ELR (cell line): ENCODE measurements at places on chromosomes 1 and 21.

DNA sequence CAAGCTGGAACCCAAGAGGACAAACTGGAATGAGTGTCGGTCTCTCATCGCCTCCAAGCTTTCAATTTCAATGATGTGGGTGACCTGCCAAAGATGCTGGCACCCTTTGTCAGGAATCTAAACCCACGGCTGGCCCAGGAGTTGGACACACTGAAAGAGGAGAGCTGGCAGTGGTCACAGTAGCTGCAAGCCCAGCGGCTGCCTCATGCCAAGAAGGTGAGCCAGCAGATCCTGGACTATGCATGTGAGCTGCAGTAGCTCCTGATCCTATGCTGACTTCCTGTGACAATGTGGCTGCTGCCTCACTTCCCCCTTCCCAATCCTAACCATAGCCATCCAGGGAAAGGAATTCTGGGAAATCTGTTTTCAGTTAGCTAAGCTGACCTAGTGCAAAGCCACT is 117.0 kb upstream of the VAV3 start:
- DNase-seq = peak; percentile 10

- peak; percentile 69 for DNase-seq
Observed at GRCh38 chr1:78038491-78038939, 7.3 kb upstream of the GIPC2 start.

DNA sequence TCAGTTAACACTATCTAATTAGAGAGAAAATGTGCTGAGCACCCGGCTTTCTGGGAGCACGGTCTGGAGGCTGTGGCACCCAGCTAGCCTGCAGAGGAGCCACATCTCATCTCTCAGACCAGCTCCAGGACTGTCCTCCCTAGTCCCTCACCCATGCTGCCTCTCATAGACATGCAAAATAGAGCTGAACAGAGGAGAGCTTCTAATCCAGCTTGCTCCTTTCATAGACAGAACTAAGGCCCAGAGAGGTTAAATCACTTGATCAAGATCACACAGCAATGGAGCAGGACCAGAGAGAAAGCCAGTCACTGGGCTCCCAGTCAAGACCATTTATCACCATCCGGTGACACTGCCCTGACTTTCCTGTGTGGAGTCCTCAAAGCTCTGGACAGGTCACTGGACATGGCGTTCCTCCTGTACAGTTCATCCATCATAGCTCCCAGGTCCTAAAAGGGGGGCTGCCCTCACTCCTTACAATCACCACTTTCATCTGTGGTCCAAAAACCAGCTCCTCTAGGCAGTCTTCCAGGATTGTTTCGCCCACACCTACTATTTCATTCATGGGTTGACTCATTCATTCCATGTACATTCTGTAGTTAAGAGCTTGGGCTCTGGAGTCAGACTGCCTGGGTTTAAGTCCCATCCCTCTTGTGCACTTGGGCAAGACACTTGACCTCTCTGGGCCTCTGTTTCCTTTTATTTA is 8.8 kb upstream of the CAMK2N1 start:
- DNase-seq = peak; percentile 92

DNA sequence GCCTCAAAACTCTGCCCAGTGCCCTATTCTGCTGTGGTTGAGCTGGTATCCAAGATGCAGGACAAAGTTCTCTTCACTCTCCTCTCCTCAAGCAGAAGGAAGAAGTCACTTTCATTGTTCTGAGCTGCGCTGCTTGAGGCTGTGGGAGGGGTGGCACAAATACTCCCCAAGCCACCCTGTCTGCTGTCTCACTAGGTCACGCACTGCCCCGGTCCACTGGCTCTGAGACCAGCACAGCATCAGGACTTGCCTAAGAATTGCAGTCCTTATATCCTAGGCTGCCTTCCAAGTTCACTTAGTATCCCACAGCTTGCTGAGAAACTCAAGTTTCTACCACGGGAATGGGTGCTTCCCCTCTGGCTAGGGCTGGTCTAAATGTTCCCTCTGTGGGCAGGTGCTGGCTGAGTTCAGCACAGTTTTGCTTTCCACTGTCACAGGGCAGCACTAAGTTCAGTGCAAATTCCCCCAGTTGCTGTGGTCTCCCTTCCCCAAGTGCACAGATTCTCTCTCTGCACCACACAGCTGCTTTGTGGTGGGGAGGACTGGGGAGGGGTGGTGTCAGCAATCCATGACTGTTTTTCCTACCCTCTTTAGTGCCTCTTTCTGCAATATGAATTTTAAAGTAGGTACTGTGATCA is 32.4 kb downstream of the SLC9C2 start:
- DNase-seq = no peak

DNA sequence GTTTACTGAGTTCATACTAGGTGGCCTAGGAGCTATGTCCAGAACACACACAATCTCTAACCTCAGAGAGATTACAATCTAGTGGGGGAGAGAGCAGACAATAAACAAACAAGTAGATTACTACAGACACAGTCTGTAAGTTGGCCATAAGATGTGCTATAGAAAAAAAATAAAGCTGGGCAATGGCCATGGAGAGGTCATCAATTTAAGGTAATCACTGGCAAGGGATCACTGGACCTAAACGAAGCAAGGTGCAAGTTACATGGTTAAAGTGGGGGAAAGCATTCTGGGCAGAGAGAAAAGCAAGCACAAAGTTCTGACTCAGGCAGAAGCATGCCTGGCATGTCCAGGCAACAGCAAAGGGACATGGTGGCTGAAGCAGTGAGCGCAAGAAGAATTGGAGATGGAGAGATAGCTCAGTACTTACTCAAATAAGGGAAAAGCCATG is 147.0 kb downstream of the RERE start:
- peak; percentile 33 for DNase-seq

- DNase-seq = no peak
Observed at GRCh38 chr1:19695772-19696171, 31.1 kb downstream of the HTR6 start.

DNA sequence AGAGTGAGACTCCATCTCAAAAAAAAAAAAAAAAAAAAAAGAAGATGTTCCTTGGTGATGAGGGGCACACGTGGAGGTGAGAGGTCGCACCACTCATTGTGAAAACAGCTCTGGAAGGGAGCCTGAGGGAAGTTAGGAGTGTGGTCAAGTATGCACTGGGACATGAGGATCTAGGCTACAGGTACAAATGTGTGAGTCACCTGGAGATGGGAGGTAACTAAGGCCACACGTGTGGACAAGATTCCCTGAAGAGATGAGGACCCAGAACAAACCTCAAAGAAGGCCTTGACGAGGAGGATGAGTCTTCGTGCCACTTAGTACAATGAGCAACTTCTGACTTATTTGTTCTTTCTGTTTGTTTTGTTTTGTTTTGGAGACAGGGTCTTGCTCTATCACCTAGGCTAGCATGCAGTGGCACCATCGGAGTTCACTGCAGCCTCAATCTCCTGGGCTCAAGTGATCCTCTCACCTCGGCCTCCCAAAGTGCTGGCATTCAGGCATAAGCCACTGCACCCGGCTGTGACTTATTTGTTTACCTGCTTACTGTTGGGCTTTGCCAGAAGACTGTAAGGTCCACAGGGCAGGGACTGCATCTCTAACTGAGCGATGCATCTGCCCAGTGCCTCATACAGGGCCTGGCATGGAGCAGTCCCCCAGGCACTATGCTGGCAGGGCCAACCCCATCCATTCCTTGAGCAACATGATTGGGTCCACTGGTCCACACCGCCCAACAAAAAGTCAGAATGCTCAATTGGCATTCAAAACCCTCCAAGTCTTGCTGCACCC is 6.4 kb downstream of the ASAP3 start:
- DNase-seq = peak; percentile 31

GRCh38 chr1:174963529-174964125 is 36.1 kb upstream of the CACYBP start:
- DNase-seq = no peak

DNA sequence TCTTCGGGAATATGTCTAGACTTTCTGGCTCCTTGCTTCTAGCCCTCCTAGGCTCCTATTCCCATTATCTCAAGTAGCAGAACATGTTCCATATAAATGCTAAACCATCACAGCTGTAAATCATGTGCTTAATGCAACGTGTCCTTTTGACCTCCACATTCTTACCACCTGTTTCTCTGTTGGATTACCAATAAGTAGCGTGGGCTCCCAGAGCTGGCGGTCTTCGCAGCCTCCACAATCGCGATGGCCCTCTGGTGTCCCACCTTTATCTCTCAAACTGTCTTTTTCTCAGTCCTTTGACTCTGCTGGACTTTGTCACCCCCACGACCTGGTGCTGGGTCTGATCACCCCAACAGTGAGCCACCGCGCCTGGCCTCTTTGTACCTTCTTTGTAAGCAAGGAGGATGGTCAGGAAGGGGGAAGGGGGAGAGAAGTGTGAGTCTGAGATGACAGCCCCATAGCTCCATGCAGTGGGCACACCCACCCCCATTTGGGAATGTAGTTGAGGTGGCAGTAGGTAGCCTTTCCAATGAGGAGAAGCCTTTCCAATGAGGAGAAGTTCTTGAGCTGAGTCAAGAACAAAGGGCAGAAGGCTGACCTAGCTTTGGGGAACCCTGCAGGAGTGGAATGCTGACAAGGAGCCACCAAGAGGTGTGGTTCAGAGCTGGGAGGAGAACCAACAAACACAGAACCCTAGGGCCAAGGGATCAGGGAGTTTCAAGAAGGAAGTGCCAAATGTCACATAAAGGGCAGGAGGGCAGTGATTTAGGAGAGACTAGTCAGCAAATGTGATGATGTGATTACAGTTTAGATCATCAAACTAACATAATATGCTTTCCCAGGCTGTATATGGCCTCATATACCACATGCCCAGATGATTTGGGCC is 14.2 kb downstream of the TRAF5 start:
- no peak for DNase-seq

DNA sequence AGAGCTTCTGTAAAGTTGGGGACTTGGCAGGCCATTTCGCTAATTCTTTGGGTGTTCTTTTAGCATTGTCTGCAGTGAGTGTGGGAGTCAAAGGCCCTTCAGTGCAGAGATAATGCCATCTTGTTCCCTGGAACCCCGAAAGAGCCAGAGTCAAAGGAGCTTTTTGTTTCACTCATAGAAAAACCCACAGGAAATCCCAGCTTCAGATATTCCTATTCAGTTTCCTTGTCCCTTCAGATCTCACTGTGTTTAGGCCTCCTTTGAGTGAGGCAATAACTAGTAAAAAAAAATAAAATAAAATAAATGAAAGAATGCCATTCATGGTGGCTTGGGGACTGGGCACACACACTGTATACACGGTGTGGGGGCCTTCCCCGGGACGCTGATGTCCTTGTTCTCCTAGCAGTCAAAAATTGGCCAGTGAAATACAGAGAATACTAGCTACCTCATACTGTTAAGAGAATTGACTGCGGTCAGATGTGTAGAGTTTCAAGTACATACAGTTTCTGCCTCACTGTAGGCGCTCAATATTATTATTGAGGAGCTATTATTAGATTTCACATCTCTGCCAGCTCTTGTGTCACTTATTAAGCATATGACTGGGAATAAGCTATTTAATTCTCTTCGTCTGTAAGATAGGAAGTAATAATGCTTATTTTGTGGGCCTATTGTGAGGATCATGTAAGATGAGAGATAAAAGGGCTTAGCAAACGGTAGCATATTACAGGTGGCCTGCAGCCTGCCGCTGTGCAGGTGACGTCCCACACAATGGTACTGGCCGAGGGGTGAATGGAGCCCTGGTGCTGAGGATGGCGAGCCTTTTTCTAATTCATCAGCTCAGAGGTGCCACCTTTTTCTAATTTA is 16.7 kb downstream of the DISC1 start:
- no peak for DNase-seq

DNA sequence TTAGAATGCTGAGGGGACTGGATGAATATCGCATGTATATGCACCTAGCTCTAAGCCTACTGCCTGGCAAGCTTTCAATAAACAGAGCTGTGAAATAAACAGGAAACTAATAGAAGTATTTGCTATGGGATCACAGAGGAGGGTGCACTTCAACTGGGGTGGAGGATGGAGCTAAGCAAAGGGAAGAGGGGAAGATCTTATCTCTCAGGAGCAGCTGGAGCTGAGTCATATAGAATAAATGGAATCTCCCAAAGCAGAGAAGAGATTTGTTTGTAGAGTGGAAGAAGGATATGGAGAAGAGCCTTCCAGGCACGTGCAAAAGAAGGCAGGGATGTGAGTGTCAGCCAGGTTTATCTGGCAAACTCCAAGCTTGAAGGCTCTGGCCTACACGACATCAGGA is 17.0 kb upstream of the KCNA10 start:
- no peak for DNase-seq

GRCh38 chr1:204080163-204080903 is 7.4 kb downstream of the SOX13 start:
- peak; percentile 84 for DNase-seq

DNA sequence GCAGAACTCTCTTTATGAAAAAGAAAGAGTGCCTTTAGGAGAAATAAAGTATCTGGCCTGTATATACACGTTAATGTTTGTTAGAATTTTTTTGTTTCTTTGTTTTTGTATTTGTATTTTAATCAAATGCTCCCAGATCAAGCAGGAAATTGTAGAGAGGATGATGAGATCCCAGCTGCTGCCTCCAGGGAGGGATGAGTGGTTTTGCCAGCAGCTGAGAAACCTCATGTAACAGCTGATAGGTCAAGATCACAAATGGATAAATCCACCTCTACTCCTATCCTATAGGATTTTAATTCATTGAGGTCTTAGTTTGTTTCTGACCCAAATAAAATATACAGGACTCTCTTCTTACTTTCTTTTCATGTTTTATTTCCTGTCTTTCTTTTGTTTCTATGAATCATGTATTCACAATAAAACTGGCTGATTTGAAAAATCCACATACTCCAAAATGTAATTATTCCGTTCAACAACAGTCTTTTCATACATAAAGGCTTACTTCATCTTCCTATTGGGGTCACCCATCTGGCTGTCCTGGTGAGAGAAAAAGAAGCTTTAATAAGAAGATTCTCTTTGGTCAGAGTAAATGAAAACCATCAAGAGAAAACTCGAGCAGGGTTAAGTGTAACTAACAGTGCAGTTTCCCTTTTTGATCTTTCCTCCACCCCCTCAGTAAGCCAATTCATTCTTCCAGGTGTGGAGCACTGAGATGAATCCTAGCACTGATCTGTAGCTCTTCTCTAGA is 129.3 kb upstream of the PLPPR5 start:
- DNase-seq = peak; percentile 6

- no peak for DNase-seq
Observed at GRCh38 chr1:33849211-33849610, 14.7 kb upstream of the HMGB4 start.

GRCh38 chr1:27951396-27951795 is 8.4 kb upstream of the XKR8 start:
- no peak for DNase-seq

GRCh38 chr1:22889213-22889827 is 83.3 kb downstream of the LACTBL1 start:
- peak; percentile 63 for DNase-seq

- peak; percentile 98 for DNase-seq
Observed at GRCh38 chr1:157105988-157106812, 6.6 kb upstream of the ETV3L start.

DNA sequence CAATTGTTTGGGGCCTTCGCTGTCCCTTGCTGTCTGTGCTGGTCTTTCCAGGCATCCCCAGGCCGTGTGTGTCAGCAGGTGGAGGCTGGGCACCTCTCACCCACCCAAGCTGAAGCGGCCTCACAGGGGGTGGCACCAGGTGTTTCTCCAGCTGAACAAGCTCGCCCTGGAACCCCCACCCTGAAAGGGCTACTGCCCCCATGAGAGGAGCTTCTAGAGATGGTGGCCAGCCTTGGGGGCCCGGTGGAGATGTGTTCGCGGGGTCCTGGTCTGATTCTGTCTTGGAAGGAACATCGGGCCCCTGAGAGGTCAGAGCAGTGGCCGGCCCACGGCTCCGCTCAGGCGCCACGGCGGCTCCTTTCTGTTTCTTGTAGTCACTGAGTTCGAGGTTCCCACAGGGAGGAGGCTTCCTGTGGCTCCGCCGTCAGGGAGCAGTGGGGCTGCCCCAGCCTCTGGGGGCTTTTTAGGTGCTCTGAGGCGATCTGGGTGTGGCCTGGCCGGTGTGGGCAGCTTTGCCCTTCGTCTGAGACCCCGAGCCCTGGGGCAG is 46.9 kb downstream of the SKI start:
- no peak for DNase-seq

GRCh38 chr1:244241438-244241837 is 190.4 kb downstream of the ZBTB18 start:
- no peak for DNase-seq
